ENCODE measurements at places on chromosomes 12 and 14.

GRCh38 chr12:127819056-127819455 is 447.9 kb upstream of the TMEM132C start:
- DNase-seq: no peak

DNA sequence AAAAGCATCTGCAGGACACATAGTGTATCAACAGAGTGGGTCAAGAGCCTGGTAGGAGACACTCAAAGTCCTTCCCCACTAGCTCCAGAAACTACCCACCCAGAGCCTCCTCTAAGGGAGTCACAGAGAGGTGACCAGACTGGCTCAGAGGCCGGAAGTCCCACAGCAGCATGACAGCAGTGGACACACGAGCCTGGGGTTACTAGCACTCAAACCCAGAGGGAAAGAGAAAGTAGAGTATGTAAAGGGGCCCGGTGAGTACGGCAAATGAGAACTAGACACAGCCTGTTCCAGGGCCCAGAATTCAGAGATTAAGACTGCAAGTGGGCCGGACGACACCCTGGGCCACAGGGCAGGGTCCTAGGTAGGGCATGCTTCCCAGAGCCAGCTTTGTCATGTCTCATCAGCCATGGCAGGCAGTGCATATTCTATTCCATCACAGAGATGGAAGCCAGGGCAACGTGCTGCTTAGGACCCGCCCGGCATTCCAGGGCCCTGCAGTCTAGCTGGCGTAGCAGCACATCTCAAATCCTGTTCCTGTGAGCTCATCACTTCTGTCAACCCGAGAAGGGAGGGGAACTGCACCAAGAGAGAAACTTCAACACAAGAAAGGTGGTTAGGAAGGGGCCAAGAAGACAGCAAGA is 4.2 kb downstream of the IFFO1 start:
- DNase-seq: no peak

DNA sequence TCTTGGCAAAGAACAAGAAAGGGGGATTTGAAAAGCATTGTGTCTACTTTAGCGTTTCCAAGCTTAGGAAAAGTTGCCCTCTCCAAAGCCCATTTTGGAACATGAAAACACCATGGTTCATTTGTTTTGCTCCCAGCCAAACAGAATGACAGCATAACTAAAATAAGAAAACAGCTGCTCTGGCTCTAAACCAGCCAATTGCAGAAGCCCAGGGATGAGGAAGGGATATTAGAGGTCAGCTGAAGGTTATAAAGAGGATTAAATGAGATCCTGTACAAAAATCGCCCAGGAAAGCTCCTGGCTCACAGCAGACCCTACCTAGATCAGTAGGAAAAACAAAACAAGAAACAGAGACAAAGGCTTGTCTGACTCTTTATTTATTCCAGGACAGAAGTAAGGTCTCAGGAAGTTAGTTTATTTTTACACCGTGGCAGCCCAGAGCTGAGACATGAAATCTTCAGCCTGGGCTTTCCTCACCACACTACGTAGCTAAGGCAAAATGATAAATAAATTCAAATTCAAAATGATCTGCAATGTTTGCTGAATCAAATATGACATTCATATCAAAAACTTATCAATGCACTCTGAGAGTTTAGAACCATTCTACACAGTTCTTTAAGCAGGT is 25.9 kb downstream of the SPX start:
- no peak for DNase-seq

GRCh38 chr14:57961786-57962060 is 95.8 kb upstream of the SLC35F4 start:
- no peak for DNase-seq

GRCh38 chr12:122293081-122293480 is 26.8 kb upstream of the VPS33A start:
- DNase-seq: no peak

Data from activated T-helper 1 cell treated with anti-CD3 and anti-CD28 coated beads, Interleukin-2, amount 50 U/mL, for 16 hours (primary cell).